Dorsolateral prefrontal cortex (tissue), 122 donors: ENCODE measurements at places on chromosomes 1 and 21.
A peak's percentile ranks its signal among the peaks of the same experiment; 100 is the strongest.

- no peak for DNase-seq
Measured at GRCh38 chr1:72649211-72649888, 367.0 kb upstream of the NEGR1 start.

- no peak for DNase-seq
Measured at GRCh38 chr21:43959231-43960116, 52.6 kb upstream of the TRAPPC10 start.

DNA sequence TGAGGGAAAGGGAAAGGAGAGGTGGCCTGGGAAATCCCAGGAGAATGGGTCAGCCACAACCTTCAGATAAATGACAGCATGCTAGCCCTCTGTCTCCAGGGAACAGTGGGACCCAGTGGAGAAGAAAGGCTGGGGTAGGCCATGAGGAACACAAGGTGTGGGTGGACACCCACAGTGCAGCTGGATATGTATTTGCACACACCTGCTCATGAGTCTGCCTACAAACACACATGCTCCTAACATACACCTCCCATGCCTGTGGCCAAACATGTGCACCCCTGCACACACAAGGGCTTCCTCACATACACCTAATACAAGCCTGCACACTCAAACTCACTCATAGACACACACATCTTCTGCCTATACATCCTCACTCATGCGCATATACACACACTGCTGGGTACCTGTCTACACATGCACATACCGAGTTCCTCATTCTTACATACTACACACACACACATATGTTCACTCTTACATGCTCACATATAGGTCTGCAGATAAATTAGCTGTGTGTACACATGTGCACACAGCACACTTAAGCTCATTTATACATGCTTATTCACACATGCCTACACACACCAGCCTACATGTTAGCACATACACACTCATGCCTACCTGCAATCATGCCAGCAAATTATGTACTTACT, 3.6 kb downstream of the C1orf216 start:
- no peak for DNase-seq

- no peak for DNase-seq
Measured at GRCh38 chr1:225777058-225777582, 506 bp upstream of the SRP9 start.

- no peak for DNase-seq
Measured at GRCh38 chr1:167483790-167484189, 34.5 kb downstream of the CD247 start.

DNA sequence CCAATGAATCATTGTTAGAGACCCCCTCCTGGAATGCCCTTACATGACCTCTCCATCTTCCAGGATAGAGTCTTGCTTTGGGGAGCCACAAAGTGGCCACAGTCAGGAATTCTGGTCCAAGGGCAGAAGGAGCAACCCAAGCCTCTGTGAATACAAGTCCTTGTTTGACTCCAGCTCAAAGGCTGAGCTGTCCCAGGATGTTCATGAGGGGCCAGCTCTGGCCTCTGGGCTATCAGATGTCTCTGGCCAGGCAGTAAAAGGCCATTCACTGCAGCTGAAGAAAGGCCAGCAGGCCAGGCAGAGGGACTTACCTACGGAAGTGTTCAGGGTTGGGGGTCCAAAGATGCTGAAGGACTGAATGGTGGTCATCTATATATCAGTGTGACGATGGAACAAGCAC, 98.3 kb upstream of the IPO9 start:
- DNase-seq: peak; percentile 86

GRCh38 chr1:41317361-41317760, 43.9 kb upstream of the FOXO6 start:
- DNase-seq: no peak

DNA sequence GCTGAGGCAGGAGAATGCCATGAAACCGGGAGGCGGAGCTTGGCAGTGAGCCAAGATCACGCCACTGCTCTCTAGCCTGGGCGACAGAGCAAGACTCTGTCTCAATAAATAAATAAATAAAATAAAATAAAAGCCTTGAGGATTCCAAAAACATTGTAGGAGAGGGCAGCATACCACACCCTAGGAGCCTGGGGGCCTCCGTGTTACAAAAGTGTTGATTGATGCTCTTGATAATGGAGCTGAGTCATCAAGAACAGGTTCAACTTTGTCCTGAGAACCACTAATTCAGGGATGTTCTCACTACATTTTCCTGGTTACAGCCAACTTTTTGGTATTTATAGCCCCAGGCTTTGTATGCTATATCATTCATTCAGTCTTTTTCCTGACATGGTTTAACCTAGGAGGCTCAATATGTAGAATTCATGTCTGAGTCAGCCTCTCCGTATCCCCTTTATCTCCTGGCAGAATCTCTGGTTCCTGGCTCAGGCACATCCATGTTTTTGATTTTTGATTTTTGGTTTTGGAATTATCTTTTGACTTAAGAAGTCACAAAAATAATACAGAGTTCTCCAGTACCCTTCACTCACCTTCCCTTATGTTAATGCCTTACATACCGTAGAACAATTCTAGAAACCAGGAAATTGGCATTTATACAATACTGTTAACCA, 69.4 kb downstream of the LRRC8D start:
- no peak for DNase-seq

- DNase-seq: no peak
Measured at GRCh38 chr1:34896612-34897011, 32.8 kb downstream of the DLGAP3 start.

DNA sequence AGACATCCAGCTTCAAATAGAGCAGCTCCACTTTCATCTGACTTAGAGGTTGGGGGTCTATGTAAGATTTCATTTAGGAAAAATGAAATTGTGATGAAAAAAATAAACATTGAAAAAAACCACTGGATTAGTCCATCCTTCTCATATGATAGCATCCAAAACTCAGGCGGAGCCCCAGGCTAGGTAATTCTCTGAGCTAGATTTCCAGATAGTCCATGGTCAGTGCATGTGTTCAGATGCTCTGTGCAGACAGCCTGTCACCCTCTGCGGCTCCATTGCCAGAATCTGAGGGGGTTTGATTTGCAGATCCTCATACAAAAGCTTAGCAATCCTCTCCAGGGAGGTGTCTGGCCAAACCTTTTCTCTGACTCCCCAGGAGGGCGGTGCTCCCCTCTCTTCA, 49.2 kb downstream of the C8B start:
- no peak for DNase-seq

GRCh38 chr1:81470275-81470674, 330.5 kb upstream of the ADGRL2 start:
- no peak for DNase-seq

GRCh38 chr1:117838911-117839310, 90.5 kb downstream of the GDAP2 start:
- no peak for DNase-seq

DNA sequence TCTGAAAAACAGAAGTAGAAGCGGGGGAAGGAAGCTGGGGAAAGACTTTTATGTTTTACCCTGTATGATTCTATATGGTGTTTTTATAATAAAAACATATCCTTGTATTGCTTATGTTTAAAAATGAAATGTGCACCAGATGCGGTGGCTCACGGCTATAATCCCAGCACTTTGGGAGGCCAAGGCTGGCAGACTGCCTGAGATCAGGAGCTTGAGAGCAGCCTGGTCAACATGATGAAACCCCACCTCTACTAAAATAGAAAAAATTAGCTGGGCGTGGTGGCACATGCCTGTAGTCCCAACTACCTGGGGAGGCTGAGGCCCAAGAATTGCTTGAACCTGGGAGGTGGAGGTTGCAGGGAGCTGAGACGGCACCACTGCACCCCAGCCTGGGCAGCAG, 155.4 kb downstream of the SMYD3 start:
- DNase-seq: no peak

GRCh38 chr1:199837321-199837720, 190.2 kb upstream of the NR5A2 start:
- DNase-seq: no peak

GRCh38 chr1:161100556-161100955, 2.4 kb downstream of the KLHDC9 start:
- DNase-seq: no peak

DNA sequence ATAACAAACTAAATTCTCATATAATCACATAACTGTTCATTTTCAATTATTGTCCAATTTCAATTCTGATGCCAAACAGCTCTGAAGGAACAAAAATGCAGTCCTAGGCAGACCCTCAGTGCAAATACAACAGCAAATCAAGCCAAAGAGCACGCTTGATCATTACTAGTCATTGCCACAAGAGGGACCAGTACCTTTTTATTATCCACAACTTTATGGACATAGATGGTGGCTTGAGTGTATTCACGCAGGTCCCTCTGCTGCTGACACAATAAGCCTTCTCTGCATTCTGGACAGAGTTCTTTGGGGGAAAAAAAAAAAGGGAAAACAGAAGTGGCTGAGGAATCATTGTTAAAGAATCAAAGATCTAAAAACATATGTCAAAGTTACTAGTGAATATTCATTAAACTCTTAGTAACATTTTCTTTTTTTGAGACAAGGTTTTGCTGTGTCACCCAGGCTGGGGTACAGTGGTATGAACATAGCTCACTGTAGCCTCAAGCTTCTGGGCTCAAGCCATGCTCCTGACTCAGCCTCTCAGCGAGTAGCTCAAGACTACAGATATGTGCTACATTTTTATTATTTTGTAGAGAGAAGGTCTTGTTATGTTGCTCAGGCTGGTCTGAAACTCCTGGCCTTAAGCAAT, 34.3 kb upstream of the RAP1GAP start:
- DNase-seq: no peak

DNA sequence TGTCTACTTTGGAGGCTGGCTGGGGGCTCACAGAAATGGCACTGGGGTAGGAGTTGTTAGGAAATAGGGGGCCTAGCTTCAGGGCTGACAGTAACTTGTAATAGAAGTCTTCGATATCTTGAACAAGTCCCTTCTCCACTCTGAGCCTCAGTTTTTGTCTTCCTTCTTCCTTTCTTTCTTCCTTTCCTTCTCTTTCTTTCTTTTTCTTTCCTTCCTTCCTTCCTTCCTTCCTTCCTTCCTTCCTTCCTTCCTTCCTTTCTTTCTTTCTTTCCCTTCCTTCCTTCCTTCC, 12.9 kb downstream of the BTG2 start:
- DNase-seq: no peak

- no peak for DNase-seq
Measured at GRCh38 chr1:174053826-174054225, 31.7 kb upstream of the RC3H1 start.

DNA sequence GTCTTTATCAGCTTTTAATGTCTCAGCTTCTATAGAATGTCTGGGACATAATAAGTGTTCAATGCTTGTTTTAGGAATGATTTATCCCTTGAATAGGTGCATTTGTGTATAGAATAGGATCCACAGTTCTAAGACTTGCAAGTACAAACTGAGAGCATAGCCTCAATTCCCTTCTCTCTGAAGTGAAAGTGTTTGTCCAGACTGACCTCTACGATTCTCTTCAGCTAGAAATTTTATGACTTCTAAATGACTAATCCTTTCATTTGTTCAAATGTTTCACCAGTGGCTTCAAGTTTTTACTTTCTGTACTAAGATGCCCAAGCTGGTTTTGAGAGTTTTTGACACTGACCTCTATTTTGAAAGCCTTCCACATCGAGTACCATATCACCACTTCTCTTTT, 608.2 kb upstream of the ADGRL4 start:
- DNase-seq: no peak

GRCh38 chr1:20386323-20387081, 95.8 kb downstream of the VWA5B1 start:
- DNase-seq: peak; percentile 75

DNA sequence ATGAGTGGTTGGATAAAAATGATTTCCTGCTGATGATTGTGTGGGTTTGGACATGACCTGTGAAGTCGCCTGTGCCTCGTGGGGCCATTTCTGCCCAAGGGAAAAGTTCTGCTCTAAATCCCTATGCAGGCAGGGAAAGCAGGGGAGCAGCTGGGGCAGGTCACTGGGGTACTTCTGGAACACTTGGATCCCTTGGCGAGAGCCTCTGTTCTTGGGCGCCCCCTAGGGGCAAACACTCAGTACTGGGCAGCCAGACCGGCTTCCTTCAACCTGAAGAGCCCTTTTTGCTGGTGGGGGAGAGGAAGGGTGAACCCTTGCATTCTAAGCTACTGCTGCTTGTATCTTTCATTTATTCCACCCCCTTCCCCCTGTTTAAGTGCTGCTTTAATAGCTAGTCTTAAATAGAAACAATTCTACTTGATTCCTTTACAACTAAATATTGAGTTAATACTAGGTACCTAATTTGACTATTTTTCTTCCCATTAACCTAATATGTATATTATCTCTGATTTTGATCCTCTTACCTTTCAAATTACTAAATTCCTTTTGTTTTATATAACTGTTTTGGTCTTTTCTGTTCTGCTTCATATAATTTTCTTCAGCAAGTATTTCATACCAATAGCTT, 5.1 kb upstream of the CLEC20A start:
- peak; percentile 55 for DNase-seq

DNA sequence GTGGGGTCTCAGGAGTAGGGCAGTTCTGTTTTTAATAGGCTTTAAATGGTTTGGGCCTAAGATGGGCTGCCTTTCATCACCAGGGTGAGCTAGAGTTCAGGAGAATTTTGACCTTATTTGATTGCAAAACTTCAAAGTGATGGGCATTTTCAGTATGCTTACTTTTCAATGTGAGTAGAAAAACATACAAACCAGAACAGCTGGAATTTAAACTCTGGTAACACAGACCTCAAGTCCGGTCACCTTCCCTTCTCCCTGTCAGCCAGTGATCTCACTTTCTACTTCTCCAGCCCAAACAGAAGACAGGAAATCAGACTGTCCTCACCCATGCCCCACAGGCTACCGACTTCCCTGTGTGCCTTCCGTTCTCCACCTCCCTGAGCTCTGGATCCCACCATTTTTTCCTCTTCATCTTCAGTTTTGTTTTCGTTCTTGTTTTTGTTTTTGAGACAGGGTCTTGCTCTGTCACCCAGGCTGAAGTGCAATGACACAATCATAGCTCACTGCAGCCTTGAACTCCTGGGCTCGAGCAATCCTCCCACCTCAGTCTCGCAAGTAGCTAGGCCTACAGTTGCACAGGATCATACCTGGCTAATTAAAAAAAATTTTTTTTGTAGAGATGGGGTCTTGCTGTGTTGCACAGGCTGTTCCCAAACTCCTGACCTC, 374.0 kb downstream of the CAMTA1 start:
- no peak for DNase-seq

DNA sequence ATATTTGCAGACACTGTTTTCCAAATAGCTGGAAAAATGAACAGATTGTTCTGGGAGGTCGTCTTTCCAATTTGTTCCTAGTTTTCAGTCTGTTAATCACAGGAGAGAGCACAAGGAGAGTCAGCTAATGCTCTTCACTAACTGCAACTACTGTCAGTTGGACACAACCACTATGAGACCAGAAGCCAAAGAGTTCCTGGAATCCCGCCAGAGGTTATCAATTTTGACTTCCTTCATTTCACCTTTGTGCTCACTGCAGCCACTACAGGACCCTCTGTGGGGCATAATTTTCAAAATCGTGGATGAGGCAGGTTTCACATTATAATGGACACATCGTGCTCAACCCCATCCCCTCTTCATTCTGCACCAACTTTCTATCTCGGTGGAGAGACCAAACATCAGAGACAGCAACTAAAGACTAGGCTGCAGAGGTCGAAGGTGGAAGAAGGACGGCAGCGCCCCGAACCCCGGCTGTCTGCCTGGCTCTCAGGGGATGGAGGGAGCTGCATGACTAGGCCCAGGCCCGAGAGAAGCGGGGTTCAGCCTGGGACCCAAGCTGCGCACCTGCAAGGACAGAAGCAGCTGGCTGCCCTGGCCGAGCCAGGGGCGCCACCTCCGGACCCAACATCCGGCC, 602 bp downstream of the KIAA0319L start:
- DNase-seq: no peak

- DNase-seq: no peak
Measured at GRCh38 chr1:222459652-222460051, 88.3 kb downstream of the HHIPL2 start.
